Stimulated activated CD4-positive, alpha-beta T cell treated with anti-CD3 and anti-CD28 coated beads, TNF-alpha, amount 100 ng/mL, for 1 hour (primary cell): ENCODE measurements at places on chromosomes 3 and 15.

DNA sequence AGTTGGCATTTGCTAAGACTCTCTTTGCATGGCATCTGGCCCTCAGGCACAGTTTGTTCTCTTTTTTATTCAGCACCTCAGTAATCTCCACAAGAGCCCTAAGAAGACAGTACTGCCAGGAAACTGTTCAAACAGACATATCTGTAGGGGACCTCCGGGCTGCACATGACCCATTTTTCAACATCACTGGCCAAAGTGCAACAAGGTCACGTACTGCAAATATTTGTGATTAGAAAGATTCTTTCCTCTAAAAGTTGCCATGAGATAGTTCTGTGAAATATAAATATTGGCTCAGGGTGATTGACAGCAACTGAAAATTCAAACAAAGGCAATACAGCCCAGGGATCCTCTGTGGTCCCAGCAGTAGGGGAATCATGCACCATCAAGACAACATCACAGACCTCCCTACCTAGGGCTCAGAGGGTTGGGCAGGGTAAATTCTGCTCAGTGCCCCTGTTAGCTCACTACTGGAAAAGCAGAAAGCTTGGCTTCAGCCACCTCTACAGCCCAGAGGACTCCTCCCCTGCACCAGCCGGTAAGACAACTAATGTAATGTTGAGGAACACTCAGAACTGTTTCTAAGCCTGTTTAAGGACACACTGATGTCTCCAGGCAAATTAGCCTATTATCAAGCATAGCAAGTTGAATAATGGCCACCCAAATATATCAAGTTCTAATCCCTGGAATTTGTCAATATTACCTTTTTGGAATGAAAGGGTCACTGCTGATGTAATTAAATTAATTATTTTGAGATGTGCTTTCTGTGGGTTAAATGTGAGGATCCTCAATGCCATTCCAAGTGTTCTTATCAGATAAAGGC lies 117.4 kb upstream of the LPP start:
- DNase-seq = no peak

DNA sequence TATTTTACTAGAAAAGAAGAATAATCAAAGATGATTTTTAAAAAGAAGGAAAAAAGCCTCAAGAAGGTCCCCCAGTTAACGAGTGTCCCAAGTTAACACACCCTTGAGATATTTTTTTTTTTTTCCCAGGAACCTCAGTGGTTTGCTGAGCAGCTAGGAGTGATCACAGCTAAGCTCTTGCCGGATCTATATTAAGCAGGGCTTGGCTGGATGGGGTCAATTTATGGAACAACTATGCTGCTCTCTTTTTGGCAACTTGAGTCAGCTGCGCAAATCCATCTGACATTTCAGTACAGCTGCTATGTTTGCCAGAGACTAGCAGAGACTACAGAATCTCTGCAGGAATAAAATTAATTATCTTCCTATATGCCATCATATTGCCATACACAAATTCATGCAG lies at the start of gene LMOD3:
Gene LMOD3, minus strand, starts transcription at position 193 of the 400 bp plus-strand sequence. CDS start 209 bp downstream, outside the sequence.
- DNase-seq = no peak

DNA sequence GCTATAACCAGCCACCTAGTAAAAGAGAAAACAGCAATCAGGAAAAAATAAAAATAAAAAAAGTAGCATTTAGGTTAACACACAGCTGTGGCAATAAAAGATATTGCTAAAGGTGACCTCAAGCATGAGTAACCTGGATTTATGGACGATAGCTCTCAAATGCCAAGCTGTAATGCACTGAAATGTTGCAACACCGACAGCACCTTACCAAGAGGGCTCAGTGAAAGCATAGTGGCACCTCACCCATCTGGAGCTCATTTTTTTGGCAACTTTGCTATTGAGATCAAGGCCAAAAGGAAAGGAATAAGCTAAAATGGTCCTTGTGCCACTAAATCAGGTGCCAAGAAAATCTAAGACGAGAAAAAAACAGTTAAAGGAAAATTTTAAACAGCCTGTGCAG lies 2.5 kb downstream of the HACD2 start:
- no peak for DNase-seq

DNA sequence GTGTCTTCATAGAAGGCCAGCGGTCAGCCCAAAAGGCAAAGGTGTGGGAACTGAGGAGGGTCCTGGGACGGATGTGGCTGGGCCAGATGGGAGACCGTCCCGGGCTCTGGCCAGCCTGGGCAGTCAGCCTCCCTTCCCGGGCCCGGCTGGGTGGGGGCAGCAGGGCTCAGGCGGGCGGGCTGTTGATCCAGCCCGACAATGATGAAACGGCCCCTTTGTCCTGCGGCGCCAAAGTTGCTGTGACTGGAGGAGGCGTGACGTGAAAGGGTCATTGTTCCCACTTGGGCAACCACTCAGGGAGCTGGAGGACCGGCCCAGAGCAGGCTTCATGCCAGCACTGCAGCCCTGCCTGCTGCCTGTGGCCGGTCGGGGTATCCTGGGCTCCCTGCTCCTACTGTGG lies 16.5 kb downstream of the DUSP7 start:
- DNase-seq = no peak

DNA sequence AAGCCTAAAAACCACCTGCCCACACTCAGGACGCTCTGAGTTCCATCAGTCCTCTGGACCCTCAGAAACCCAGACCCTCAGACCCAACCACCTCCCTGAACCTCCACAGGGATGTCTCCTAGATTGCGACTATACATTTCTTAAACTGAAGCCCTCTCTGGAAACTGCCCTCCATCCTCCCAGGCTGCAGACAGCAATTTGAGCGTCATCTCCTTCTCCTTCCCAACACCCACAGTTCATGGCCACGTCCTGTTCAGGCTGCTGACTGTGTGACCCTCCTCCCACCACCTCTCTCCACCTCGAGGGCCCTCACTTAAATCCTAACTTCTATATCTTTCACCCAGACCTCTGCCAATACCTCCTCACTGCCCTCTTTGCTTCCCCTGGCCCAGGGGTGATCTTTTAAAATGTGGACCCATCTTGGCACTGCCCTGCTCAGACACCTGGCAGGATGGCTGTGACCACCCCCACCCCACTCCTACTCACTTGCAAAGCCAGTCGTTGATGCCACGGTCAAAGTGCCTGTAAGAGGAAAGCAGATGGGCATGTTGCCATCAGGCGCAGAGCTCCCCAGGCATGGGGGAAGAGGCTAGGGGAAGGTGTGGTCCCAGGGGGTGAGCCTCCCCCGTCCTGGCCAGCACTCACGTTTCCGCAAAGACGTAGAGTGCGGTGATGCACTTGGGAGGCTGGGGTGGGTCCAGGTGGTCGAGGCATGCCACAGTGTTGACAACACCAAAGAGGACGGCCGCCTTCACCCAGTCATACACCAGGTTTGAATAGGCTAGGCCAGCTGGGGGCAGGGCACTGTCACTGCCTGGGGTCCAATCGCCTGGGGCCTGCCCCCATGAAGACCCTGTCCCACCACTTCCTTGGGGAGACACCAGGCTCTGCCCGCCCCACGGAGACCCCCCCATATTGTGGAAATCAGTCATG lies 6.0 kb downstream of the HHATL start:
- DNase-seq = no peak

GRCh38 chr3:183161552-183162336 lies 790 bp downstream of the LAMP3 start:
- DNase-seq = no peak

DNA sequence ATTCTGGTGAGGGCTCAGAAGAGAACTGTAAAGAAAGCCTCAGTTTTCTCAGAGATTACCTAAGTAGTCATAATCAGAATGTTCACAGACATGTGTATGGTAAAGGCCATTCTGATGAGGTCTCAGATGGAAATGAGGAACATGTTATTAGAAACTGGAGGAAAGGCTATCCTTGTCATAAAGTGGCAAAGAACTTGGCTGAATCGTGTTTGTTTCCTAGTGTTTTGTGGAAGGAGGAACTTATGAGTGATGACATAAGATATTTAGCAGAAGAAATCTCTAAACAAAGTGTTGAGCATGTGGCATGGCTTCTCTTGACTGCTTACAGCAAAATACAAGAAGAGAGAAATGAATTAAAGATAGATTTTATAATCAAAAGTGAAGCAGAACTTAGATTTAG lies 12.8 kb upstream of the KLHL40 start:
- DNase-seq = no peak

GRCh38 chr3:177353140-177353539 lies 155.9 kb upstream of the TBL1XR1 start:
- DNase-seq = no peak

DNA sequence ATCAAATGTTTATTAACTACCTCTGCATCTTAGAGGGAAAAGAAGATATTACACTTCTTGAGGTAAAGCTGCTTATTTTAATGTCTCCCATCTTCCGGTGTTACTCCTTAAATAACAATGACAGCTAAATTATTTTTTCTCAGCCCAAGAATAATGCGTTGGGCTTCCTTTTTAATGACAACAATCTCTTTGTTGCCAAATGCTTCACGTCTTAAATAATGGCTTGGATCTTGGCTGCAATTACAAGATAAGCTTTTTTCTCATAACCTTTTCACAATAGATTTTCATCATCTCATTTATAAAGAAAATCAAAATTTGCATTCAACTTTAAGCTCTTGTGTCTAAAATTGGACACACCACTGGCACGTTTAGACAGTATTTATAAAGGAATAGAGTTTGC lies 89.2 kb upstream of the COL8A1 start:
- DNase-seq = no peak
